A549 treated with Mapracorat at 1 μM for 4 hours (cell line): ENCODE measurements at places on chromosomes 16 and 17. TPM values are rescaled to one million over a fixed set of nuclear protein-coding genes. Genes with fewer than 3 reads are reported as not detected.

Gene WNK4
- 1.1 to 1.8 TPM (median 1.3 TPM) in 5 replicates for total RNA-seq

Gene C16orf46
- 0.45 to 0.95 TPM (median 0.66 TPM) in 5 replicates for total RNA-seq

Gene DEXI
- 37.3 to 45.3 TPM (median 43.8 TPM) in 5 replicates for total RNA-seq

Gene VPS35
- total RNA-seq, result 79.3 to 86.3 TPM (median 81.3 TPM) in 5 replicates

Gene RGS9
- 6.1 to 9.0 TPM (median 6.9 TPM) in 5 replicates for total RNA-seq

Gene CCL1
- total RNA-seq, result not detected in 5 replicates

Gene TBKBP1
- 4.2 to 6.5 TPM (median 5.1 TPM) in 5 replicates for total RNA-seq

Gene TBC1D3B
- total RNA-seq, result 2.1 to 3.7 TPM (median 2.6 TPM) in 5 replicates

Gene MYO1D
- total RNA-seq, result 1.9 to 3.3 TPM (median 2.8 TPM) in 5 replicates

Gene RNF43
- 0.19 to 0.47 TPM (median 0.28 TPM) in 5 replicates for total RNA-seq

Gene IGFBP4
- total RNA-seq, result 2,173 to 2,922 TPM (median 2,805 TPM) in 5 replicates

Gene ADAP2
- total RNA-seq, result 2.1 to 3.5 TPM (median 3.2 TPM) in 5 replicates

Gene HS3ST6
- total RNA-seq, result 1.5 to 3.1 TPM (median 2.8 TPM) in 5 replicates
